ENCODE measurements at places on chromosomes 11 and 22. TPM values are rescaled to one million over a fixed set of nuclear protein-coding genes. Genes with fewer than 3 reads are reported as not detected.

Gene ADM2
- total RNA-seq, result 0.87 TPM

Gene CREB3L1
- total RNA-seq, result 0.33 TPM

Gene ARSA
- 27.9 TPM for total RNA-seq

Gene OR2AG1
- not detected for total RNA-seq
